Activated effector memory CD4-positive, alpha-beta T cell treated with Interleukin-2 at 50 U/mL for 16 hours (primary cell): ENCODE measurements at places on chromosomes 6 and 20.

DNA sequence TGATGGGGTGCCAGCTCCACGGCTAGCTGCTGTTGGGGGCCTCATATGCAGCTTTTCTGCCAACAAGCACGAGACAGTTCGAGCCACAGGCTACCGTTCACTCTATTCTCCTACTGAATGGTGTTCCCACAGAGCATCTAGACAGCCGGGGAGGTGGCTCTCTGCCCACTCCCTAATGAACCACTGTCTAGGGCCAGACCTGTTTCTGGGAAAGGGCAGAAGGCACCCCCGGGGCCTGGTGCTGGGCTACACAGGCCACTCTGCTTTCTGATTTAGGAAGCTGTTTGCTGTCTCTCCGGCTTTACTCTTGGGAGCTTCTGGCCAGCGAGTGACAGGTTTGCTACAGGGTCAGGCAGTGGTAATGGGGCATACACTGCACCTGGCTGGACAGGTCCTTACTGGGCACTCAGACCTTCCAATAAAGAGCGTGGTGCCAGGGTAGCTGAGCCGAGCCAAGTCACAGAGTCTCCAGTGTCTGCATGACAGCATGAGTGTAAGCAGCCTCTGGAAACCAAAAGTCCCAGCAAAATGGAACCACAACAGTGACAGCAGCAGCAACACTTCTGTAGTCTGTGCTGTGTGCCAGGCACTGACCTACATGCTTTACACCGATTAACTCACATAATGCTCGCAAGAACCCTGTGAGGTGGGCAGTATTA is 8.4 kb downstream of the CCDC167 start:
- DNase-seq: no peak

GRCh38 chr20:23190557-23190956 is 104.4 kb upstream of the CD93 start:
- DNase-seq: no peak

DNA sequence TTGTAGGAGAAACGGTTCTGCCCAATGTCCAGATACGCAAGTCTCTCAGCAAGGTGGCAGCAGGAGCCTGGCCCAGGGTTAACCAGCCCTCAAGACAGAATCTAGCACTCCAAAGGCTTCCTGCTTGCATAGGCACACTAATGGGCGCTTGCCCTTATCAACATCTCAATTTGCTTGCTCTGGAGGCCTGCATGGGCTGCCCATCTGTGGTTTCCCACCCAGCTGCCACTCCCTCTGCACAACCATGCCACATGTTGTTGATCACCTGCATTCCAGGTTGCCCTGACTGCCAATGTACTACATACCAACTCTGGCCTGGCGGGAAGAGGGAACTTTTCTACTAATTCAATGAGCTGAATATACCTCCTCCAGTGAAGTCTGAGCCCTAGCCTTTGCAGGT is 74.6 kb downstream of the ATG5 start:
- DNase-seq: no peak

- DNase-seq: no peak
Observed at GRCh38 chr6:24888715-24889370, 46.9 kb downstream of the RIPOR2 start.

GRCh38 chr6:32716396-32716795 is 24.8 kb upstream of the HLA-DQA2 start:
- DNase-seq: no peak

- DNase-seq: no peak
Observed at GRCh38 chr6:96657344-96657743, 94.4 kb downstream of the FHL5 start.

GRCh38 chr20:63610581-63611435 is 16.1 kb downstream of the GMEB2 start:
- DNase-seq: no peak

- no peak for DNase-seq
Observed at GRCh38 chr6:156111913-156112312, 656.3 kb upstream of the NOX3 start.

DNA sequence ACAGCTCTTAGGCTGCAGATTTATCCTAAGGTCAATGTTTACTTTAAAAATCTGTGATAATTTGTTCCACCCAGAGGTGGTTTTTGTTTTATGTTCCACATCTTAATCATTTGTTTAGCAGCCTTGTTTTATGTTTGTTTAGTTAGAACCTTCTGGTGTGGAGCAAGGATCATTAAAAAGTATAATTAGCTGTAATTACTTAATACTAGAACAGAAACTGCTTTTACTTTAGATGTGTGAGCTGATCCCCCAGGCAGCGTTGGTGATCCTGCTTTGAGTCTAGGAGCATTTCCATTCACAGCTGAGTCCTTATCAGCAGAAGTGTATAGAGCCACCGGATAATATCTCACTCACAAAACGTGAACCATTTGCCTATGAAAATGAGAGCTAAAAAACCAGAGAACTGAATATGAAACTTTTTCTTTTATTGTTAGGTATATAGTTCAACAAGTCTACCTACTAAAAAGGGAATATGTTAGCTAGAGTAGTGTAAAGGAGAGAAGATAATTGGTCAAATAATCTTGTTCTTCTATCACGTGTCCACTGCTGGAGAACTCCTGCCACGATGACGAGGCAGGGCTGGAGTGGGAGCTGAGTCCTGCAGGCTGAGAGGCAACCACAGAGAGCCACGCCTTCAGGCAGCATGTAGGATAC is 78.5 kb downstream of the TRMT11 start:
- DNase-seq: no peak

GRCh38 chr6:48061265-48061990 is 49.6 kb downstream of the PTCHD4 start:
- no peak for DNase-seq

DNA sequence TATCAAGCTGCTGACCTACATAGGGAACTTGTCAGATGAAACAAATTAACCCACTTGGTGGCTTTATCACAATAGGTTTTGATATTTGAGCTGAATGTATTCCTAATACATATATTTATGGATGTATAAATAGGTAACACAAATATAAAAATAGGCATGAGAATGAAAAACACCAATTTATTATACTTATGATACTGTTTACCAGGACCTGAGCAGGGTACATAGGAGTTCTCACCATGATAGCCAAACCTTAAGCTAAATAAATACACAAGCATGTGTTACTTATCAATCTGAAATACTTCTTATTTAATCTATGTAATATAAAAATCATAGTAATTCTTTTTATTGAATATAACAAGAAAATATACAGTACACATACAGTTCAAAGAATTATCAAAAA is 25.0 kb downstream of the ASCC3 start:
- no peak for DNase-seq

GRCh38 chr6:77457720-77458349 is 5.5 kb downstream of the HTR1B start:
- no peak for DNase-seq

DNA sequence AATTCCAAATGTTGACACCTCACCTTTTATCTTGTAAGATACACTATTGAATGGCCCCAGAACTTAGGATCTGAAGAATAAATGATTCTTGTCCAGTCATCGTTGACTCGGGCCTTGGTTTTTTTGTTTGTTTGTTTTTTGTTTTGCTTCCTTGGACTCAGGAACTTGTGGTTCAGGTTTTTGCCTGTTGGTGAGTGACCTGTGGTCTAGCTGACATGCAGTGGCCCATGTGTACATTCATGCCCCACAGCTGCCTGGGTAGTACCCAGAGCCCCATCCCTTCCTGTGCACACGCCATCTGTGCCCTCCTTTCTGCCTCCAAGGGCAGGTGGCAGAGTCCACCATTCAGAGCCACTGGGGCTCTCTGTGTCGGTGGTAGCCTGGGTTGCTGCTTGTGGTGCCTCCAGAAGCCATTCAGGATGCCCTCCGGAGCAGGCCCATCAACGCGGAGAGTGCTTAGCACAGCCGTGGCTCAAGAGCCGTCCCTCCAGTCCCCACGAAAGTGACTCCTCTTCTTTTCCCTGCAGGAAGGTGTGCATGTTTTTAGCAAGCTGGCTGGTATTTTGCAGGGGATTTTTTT is 85.9 kb downstream of the SYNJ2 start:
- DNase-seq: no peak

DNA sequence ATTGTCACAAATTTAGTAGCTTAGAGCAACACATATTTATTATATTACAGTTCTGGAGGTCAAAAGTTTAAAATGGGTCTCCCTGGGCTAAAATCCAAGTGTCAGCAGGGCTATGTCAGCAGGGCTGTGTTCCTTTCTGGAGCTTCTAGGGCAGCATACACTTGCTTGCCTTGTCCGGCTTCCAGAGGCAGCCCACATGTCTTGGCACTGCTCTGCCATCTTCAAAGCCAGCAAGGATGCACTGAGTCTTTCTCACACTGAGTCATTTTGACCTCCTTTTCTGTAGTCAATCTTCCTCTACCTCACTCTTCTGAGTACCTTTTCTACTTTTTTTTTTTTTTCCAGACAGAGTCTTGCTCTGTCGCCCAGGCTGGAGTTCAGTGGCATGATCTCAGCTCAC is 39.0 kb downstream of the ADGRF4 start:
- no peak for DNase-seq

DNA sequence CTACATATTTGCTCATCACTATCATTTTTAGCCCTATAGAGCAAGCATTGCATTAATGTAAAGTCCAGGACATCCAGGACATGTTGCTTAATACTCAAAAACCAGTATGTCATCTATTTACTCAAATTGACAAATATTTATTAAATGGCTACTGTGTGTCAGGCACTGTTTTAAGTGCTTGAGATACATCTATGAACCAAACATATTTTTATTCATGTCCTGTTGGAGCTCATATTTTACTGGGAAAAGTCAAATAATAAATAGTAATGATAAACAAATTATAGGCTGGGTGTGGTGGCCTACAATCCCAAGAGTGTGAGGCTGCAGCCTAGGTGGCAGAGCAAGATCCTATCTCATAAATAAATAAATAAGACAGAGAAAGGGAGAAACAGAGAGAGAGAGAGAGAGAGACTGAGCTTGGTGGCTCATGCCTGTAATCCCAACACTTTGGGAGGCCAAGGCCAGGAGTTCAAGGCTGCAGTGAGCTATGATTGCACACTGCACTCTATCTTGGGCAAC is 227.9 kb downstream of the GJA1 start:
- no peak for DNase-seq

- DNase-seq: no peak
Observed at GRCh38 chr6:74658391-74658790, 547.5 kb downstream of the COL12A1 start.

- no peak for DNase-seq
Observed at GRCh38 chr6:86595641-86596040, 341.7 kb upstream of the HTR1E start.
